ENCODE measurements at places on chromosomes 7 and 10.
A peak's percentile ranks its signal among the peaks of the same experiment; 100 is the strongest.

DNA sequence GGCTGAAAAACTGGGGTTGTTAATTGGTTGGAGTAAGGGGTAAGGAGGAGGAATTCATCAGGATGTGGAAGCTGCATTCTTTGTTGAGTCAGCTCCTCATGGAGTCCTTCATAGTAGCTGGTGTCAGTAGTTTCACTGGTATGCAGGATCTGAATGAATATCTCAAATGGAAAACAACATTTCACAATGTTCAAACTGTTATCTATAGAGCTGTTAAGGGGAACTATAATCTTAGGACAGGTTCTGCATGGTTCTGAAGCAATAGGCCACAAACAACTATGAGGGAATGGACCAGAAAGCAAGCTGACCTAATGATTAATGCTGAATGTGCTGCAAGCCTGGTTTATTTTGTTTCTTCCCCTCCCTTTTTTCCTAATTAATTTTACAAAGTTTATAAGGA is 225.8 kb downstream of the IPMK start:
- DNase-seq: no peak

DNA sequence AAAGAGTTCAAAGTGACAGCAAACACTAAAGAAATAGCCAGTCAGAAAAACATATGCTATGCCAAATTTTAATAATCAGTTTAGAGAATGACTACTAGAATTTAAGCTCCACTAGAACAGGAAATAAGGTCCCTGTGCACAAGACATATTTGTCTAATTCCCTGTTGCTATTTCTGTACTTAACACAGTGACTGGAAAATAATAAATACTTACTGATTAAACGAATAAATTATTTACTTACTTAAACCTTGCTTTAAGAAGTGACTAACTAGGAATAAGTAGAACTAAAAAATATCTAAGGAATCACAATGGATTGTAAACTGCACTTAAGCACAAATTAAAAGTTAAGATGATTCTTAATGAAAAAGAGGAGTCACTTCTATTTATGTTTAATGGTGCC is 22.3 kb downstream of the NPS start:
- no peak for DNase-seq

- DNase-seq: no peak
These were observed 152.8 kb downstream of the TCERG1L start for GRCh38 chr10:131158695-131159094.

DNA sequence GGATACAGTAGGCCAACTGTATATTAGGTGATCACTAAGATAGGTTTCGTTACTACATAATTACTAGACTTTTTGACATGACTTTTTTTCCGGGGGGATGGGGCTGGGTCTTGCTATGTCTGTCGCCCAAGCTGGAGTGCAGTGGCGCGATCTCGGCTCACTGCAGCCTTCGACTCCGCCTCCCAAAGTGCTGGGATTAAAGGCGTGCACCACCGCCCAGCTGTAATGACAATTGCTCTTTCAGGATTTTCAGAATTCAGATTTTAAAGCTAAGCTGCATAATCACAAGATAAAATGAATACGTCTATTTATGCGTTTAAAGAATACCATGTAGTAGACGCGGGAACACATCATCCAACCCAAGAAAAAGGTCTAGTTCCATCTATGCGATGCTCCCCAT is 982 bp downstream of the IDI1 start:
- DNase-seq: peak; percentile 42

DNA sequence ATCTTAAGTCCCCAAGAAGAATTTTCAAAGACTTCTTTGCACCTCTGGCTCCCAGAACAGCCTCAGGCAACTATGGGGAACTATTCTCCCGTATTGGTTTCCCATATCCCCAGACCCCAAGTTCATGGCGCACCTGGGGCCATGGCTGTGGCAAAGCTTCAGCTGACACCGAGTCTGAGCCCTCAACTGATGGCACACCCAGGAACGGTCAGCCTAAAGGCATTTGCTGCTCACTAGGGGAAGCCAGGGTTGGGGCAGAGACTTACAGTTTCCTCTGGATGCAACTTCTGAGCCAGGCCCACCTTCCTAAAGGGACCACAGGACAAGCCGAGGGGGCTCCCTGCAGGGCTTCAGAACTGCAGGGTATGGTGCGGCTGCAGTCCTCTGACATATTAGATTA is 13.7 kb upstream of the CPA1 start:
- DNase-seq: no peak

DNA sequence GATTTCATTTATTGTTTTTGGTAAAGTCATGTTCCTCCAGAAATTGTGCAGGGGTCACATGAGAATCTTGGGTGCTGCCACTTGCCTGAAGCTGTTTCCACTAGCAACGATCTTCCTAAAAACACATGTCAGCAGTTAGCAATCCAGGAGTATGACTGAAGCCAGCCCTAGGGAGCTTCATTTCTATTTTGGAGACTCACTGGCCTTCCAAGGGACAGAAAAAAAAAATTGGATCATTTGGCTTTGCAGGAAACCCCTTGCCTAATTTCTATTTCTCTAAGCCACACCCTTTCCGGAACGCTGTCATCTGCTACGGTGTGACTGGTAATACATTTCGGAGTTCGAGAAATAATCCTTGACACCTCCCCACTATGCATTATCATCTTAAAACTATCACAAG is 204.7 kb downstream of the TAX1BP1 start:
- DNase-seq: no peak

GRCh38 chr10:62907470-62908212 is 91.5 kb upstream of the EGR2 start:
- DNase-seq: no peak

DNA sequence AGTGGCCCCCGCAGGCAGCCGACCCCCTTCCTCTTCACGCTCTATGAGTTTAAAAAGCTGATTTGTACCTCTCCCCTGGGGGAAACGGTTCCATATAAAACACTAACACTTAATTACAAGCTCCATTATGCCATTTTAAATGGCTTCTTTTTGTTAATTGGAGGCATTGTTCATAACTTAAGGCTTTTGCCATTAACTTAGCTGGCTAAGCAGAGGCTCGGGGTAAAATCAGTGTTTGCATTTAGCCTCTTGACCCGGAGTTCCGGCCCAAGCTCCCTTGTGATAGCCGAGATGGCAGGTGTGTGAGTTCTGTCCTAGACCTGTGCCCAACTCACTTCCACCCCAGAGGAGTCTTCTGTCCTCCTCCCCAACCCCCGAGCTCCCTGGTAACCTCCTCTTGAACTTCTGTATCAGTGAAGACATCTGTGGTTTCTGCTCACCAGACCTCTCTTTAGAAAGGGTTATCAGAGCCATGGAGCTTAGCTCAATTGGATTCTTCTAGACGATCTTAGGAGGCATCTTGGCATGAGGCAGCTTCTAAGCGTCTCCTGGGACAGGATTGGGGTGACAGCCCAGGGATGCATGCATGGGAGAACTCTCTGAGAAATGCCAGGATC is 34.2 kb upstream of the SH2B2 start:
- DNase-seq: no peak

- no peak for DNase-seq
These were observed 64.7 kb downstream of the DIP2C start for GRCh38 chr10:624605-625332.

GRCh38 chr10:72765051-72765745 is 73.3 kb downstream of the MCU start:
- no peak for DNase-seq

- peak; percentile 94 for DNase-seq
These were observed at the start of gene FAS for GRCh38 chr10:88990384-88991160. TSS of gene FAS (plus strand) at chr10:88990798. CDS start at chr10:88990877, 79 bp downstream.

GRCh38 chr10:96138102-96138501 is 8.0 kb downstream of the ZNF518A start:
- no peak for DNase-seq

- no peak for DNase-seq
These were observed 96.2 kb upstream of the INSIG1 start for GRCh38 chr7:155201325-155202087.

Measured in activated CD4-positive, alpha-beta memory T cell treated with anti-CD3 and anti-CD28 coated beads for 36 hours (primary cell).